ENCODE measurements at places on chromosomes 6 and 20. TPM values are rescaled to one million over a fixed set of nuclear protein-coding genes. Genes with fewer than 3 reads are reported as not detected.

Gene PSORS1C2
- 0.40 TPM for total RNA-seq

DNA sequence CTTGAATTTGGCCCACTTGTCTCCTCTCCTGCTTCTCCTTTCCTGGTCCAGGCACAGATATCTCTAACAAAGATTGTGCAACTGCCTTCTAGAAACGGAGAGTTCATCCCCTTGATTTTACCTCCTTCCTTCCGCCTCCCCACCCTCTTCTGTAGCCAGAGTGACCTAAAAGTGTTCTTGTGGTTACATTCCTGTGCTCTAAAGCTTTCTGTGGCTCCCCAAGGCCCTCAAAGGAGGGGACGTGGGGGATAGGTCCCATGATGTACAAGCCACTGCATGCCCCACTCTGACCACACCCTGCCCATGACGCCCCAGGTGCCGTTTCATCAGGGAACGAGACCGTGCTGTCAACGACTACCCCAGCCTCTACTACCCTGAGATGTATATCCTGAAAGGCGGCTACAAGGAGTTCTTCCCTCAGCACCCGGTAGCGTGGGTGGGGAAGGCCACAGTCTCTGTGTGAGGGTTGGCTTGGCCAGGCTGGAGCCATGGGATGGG, 8.2 kb downstream of the CDC25B start:
- ATAC-seq = peak; percentile 25

GRCh38 chr6:125829433-125829832, 38.7 kb downstream of the NCOA7 start:
- ATAC-seq = no peak

Gene ZBP1
- total RNA-seq = 0.44 TPM

Gene MAN1A1
- 4.9 TPM for total RNA-seq

DNA sequence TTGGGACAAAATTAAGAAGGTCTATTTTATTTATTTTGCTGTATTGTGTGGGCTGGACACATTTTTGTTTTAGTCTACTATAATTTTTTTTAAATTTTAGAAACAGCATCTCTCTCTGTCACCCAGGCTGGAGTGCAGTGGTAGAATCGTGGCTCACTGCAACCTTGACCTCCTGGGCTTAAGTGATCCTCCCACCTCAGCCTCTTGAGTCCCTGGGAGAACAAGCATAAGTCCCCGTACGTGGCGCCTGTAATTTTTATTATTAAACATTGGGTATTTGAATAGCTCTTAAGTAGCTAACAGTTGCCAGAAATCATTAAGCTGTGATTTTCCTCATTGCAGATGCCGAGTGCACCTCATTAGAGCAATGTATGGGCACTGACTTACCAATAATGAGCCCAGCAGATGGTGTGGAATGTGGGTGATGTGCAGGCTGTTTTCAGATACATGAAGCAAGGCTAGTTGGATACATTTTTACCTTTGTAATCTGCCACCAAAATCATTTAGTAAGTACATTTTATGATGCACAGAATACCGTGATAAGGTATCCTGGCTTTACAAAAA, 10.3 kb upstream of the MAS1 start:
- ATAC-seq = no peak

Gene PRL
- total RNA-seq = not detected

DNA sequence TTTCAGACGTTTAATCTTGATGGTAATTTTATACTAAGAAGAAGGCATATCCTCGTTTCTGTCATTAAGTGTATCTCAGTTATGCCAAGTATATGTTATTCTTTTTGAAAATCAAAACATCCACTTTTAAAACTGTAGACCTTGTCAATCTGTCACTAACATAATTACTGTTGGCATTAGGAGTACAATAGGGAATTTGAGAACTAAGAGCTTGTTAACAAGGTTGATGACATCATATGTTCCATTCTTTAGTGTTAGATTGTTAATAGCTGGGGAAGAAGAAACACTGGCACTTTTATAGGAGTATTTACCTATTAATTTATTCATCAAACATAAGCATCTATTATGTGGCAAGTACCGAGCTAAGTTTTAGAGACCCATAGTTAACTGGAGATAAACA, 76.2 kb downstream of the MAP3K4 start:
- no peak for ATAC-seq

GRCh38 chr6:36659271-36659670, 19.2 kb upstream of the CDKN1A start:
- ATAC-seq = peak; percentile 74

- peak; percentile 52 for ATAC-seq
Observed at GRCh38 chr20:15297059-15297875, 959.9 kb upstream of the FLRT3 start.

- ATAC-seq = no peak
Observed at GRCh38 chr20:38392356-38392755, 42.8 kb downstream of the SNHG17 start.

DNA sequence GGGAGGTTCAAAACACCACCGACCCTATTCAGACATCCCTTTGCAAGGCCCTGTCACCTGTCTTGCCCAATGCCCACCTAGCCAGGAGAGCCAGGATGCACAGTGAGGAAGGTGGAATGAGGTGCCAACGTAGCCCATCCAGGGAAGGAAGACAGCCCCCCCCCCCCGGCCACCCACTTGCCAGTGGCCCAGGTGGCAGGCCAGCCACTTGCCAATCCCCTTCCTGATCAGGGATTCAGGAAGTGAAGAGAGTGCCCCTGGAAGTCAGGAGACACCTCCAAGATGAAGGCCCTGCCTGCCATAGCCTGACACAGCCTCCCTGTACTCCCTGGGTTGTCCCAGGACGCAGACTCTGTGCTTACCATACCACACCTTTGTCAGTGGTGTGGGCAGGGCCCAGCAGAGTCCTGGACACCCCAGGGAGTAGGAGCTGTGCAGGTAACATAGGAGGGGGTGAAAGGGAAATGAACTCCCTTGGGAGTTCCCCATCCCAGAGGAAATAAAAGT, 54.7 kb downstream of the MRPL14 start:
- ATAC-seq = peak; percentile 46

Gene HEY2
- 1.6 TPM for total RNA-seq

Gene PPP1R14C
- 36.0 TPM for total RNA-seq

DNA sequence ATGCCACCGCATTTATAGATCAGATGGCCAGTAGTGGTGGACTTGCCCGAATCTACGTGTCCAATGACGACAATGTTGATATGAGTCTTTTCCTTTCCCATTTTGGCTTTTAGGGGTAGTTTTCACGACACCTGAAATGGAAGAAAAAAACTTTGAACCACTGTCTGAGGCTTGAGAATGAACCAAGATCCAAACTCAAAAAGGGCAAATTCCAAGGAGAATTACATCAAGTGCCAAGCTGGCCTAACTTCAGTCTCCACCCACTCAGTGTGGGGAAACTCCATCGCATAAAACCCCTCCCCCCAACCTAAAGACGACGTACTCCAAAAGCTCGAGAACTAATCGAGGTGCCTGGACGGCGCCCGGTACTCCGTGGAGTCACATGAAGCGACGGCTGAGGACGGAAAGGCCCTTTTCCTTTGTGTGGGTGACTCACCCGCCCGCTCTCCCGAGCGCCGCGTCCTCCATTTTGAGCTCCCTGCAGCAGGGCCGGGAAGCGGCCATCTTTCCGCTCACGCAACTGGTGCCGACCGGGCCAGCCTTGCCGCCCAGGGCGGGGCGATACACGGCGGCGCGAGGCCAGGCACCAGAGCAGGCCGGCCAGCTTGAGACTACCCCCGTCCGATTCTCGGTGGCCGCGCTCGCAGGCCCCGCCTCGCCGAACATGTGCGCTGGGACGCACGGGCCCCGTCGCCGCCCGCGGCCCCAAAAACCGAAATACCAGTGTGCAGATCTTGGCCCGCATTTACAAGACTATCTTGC, 725 bp downstream of the EEF1A1 start:
- ATAC-seq = peak; percentile 63

- ATAC-seq = no peak
Observed at GRCh38 chr6:90795078-90795477, 208.2 kb upstream of the MAP3K7 start.

GRCh38 chr6:164109770-164110140, 695.2 kb downstream of the QKI start:
- ATAC-seq = peak; percentile 33

- ATAC-seq = peak; percentile 48
Observed at GRCh38 chr6:125363039-125363823, 61.5 kb upstream of the HDDC2 start.

DNA sequence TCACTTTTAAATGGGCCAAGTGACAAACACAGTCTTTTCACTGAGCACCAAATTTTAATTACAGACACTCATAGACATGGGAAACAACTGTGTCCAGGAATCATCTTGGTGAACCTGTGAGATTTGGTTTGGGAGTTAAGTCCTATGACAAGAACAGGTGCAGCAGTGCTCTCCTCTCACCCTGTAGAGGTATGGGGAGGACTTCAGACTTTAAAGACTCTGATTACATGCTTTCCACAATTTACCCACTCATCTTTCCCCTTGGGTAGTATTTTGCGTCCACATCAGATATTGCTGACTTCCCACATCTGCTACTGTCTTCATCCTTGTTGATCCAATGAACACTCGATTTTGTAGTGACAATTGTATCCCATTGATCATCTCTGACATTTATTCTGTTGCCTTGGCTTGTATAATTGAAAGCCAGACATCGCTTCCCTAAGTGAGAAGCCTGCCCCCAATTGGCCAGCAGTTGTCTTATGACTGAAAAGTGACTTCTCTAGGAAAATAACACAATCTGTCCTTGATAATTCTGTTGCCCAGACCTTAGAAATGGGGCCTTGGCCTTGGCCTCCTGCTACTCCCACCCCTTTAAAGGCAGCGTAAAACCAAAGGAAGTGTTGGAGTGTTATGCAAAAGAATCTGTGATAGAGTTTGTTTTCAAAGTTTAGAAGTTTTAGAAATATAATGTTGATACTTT, 40.0 kb downstream of the TXLNB start:
- ATAC-seq = no peak

DNA sequence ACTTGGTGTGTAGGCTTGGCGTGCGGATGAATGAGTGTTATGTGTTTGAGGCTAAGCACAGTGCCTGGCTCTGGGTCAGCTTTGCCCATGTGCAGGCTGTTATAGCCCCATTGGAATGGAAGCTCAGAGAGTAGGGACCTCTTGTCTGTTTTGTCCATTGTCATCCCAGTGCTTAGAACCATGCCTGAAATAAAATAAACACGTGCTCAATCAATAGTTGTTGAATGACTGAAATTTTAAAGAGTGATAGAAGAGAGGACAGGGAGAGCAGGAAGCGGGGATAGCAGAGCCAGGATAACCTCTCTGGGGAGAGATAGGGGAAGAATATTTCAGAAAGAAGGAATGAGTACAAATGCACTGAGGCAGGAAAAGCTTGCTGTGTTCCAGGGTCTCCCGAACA, 263.9 kb downstream of the HIVEP2 start:
- ATAC-seq = no peak

Gene PXDC1
- total RNA-seq = 7.2 TPM

- ATAC-seq = peak; percentile 95
Observed at GRCh38 chr6:90197854-90198496, 98.7 kb downstream of the BACH2 start.

DNA sequence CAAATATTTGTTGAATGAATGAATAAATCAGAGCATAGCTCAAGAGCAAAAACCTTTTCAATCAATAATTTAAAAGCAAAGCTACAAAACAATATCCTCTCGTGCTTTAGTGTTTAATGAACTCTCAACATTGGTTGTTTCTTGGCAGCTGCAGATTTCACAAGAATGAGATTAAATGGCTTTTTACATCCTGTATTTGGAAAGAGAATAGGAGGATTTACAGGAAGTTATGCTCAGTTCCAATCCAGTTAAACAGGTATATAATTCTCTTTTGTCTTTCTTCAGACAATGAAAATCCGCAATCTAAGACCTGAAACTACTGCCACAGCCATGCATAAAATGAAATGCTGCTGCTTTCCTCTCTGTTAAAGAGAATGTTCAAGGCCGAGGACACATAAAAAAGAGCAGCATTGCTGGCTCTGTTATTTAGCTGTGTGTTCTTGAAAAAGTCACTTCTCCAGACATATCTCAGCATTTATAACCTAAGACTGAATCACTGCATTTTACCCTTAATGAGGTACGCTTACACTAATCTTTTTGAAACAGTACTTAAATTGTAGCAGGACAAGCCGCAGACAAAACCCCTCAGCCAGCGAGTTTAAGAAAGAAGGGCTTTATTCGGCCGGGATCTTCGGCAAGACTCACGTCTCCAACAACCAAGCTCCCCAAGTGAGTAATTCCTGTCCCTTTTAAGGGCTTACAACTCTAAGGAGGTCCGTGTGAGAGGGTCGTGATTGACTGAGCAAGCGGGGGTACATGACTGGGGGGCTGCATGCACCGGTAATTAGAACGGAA, 3.6 kb downstream of the C6orf52 start:
- peak; percentile 38 for ATAC-seq

- ATAC-seq = peak; percentile 57
Observed at GRCh38 chr6:56757588-56757984, 114.9 kb upstream of the DST start.

Gene APCDD1L
- 0.16 TPM for total RNA-seq
